Stimulated activated CD8-positive, alpha-beta memory T cell treated with anti-CD3 and anti-CD28 coated beads, Interleukin-2, amount 100 ng/mL, for 48 hours (primary cell): ENCODE measurements at places on chromosomes 5 and 9.

- no peak for DNase-seq
Measured at GRCh38 chr5:19616701-19617215, 371.2 kb downstream of the CDH18 start.

GRCh38 chr9:138043411-138044345 lies 166.1 kb downstream of the CACNA1B start:
- no peak for DNase-seq

DNA sequence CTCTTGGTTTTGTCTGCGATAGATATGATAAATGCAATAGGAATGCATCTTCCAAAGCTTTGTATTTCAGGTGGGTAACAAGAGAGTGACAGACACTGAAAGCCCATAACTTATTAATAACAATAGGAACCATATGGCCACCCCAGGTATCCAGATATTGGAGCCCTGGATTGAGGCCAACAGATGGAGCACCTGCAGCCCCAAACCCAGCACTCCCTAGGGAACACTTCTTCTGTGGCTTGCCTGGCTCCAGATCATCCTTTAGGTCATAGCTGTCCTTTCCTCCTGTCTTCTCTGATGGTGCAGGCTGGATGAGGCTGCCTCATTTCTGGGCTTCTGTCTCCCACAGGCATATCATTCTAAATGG lies 5.0 kb upstream of the IL3 start:
- no peak for DNase-seq

GRCh38 chr9:35651956-35652828 lies 1.5 kb upstream of the SIT1 start:
- DNase-seq, result no peak

DNA sequence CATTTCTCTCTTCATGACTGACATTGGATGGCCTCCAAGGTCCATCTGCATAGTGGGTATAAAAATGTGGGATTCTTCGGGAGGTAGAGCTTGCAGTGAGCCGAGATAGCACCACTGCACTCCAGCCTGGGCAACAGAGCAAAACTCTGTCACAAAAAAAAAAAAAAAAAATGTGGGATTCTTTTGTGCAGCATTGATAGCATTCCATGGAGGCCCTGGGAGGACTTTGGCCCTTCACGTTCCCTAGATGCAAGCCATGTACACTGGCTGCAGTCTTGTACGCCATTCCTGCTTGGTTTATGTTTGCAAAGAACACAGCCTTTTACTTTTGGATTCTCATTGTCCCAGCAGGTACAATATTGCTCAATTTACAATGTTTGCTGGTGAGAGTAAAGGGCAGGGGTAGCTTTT lies 157.8 kb downstream of the SLCO4C1 start:
- no peak for DNase-seq

- DNase-seq, result no peak
Measured at GRCh38 chr5:106290841-106291240, 1379.9 kb downstream of the EFNA5 start.

GRCh38 chr9:134807716-134808446 lies 72.7 kb upstream of the FCN2 start:
- DNase-seq, result no peak

- DNase-seq, result no peak
Measured at GRCh38 chr5:157494178-157494832, 34.3 kb downstream of the NIPAL4 start.

GRCh38 chr5:81605299-81605698 lies 145.6 kb downstream of the SSBP2 start:
- no peak for DNase-seq

GRCh38 chr5:125461641-125462072 lies 715.2 kb upstream of the ZNF608 start:
- no peak for DNase-seq

GRCh38 chr9:135410831-135411473 lies 68.6 kb upstream of the PPP1R26 start:
- DNase-seq, result no peak

GRCh38 chr5:119752921-119753886 lies 123.8 kb downstream of the FAM170A start:
- DNase-seq, result no peak

DNA sequence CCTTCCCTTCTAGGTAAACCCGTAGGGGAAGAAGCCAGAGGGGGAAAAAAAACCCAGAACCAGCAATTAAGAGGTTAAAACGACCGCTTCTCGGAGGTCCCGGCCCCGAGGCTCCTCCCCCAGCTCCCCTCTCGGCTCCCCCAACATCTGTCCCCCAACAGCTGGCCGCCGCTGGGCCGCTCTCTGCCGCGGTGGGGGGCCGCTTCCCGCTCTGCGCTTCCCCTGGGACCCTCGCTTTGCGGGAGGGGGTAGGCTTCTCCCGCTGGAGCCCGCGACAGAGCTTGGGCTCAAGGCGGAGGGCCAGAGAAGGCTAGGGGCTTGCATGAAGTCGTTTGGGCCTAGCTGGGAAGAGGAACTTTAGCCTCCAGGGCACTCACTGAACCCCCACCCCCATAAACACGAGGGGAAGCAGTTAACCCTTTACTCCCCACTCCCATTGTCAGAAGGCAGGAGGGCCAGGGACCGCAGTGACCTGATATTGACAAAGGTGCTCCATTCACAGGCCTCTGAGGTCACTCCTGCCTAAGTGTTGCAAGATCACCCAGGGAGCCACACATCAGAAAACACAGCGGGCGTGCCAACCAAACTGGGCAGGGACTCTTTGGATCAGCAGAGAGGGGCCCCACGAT lies 7.5 kb downstream of the LHX6 start:
- DNase-seq, result no peak

DNA sequence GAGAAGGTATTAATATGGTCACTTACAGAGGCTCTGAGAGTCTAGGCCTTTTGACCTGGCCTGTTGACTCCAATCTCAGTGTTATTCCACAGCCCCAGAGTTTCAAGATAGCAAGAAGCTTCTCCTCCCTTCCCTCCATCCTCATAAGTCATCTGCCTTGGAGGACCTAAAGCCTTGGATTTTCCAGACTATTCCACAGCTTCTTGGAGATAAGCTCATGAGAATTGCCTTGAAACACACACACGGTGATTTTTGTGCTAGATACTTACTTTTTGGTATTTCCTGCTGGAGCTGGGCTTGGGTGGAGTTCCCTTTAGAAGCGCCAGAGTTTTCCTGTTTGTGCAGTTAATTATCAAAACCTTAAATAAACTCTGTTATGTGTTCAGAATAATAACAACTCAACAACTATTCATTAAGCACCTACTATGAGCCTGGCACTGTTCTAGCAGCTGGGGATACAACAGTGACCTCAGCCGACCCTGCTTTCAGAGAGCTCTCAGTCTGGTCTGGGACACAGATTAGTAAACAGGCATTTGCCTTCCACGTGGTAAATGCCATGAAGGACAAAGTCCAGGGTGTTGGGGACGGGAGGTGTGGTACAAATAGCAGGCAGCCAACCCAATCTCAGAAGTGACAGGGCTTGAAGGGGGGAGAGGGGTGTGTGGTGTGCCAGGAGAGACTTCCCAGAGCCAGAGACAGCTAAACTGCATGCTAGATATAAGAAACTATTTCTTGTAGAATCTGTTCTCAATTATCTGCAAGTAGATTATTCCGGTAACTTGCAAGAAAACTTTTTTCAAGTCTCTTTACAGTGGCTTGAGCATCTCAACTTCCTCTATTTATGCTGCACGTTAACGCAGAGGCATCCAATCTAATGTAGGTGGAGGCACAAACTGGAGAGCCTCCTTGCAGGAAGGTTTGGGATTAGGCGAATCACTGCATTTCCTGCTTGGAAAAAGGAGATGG lies 55.9 kb upstream of the KLF9 start:
- no peak for DNase-seq

GRCh38 chr9:115891929-115892328 lies 261.7 kb upstream of the PAPPA start:
- DNase-seq, result no peak

DNA sequence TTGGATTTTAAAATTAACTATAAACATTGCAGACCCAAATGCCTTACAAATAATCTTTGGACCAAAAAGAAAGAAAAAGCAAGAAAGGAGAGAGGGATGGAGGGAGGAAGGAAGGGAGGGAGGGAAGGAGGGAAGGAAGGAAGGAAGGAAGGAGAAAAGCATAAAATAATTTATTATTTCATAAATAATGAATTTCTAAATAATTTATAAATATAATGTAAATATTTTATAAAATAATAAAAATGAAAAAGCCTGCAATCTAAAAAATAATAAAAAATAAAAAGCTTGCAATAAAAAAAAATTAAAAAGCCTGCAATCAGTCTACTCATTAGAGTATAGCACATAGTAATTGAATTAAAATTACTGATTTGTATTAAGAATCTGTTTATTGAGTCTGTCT lies 614.3 kb downstream of the ISL1 start:
- DNase-seq, result no peak

DNA sequence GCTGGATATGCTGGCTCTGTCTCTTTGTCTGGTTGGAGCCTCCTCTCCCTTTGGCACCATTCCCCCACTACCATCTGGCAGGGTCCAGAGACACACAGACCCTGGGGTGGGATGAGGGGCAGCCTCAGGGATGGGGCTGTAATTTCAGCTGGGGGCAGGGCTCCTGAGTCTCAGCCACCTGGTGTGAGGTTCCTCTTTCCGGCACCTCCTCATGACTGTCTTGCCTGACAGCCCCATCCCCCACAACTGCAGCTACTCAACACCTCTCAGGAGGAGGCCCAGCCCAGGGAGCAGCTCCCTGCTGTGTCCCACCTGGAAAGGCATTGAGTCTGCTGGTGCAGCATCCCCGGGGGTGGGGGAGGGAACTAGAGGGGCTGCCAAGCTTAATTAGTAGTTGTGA lies 11.7 kb upstream of the RPS14 start:
- no peak for DNase-seq

DNA sequence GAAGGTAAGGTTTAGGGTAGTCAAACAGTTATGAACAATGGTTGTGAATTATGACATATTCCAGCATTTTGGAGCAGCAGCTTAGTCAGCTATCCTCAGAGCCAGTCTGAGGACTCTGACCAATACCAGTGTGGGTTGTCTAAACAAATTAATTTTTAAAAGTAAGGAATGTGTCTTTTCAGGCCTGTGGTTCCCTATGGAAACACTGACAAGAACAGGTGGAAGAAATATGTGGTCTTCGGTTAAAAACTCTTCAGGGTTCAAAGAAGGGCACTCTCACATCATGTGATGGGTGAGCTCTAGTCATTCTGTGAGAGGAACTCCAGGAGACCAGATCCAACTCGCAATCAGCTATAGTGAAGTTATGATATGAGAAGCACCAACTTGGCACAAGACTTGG lies 33.5 kb upstream of the ALDOB start:
- no peak for DNase-seq

GRCh38 chr5:82673057-82673809 lies 395.1 kb upstream of the RPS23 start:
- DNase-seq, result no peak
